ENCODE measurements at places on chromosomes 2 and 18.

DNA sequence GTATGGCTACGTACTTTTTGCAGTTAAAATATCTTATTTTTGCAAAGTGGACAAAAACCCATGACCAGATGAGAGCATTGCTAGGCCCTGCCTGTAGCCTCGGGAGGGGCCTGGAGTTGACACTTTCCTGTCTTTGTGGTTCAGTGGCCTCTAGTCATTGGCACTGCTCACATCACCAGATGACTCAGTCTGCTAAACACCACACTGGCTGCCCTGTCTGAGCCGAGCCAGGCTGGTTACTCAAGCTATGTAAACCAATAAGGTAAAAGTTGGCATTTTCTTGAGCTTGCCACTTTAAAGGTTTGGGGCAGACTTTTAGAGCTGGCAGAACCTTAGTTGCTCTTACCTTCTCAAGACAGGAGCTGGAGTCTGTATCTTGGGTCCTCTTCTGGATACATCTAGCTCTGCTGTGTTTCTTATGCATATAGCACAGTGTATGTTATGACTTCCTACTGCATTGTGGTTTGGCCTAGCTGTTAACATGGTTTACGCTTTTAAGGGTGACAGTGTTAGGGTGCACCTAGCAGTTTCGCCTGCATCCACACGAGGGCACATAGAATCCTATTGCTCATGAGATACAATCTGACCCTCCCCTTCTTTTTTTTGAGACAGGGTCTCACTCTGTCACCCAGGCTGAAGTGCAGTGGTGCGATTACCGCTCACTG, 76.4 kb downstream of the AP1S3 start:
- DNase-seq = no peak

- no peak for DNase-seq
Measured at GRCh38 chr2:227860221-227860641, 11.2 kb upstream of the DAW1 start.

DNA sequence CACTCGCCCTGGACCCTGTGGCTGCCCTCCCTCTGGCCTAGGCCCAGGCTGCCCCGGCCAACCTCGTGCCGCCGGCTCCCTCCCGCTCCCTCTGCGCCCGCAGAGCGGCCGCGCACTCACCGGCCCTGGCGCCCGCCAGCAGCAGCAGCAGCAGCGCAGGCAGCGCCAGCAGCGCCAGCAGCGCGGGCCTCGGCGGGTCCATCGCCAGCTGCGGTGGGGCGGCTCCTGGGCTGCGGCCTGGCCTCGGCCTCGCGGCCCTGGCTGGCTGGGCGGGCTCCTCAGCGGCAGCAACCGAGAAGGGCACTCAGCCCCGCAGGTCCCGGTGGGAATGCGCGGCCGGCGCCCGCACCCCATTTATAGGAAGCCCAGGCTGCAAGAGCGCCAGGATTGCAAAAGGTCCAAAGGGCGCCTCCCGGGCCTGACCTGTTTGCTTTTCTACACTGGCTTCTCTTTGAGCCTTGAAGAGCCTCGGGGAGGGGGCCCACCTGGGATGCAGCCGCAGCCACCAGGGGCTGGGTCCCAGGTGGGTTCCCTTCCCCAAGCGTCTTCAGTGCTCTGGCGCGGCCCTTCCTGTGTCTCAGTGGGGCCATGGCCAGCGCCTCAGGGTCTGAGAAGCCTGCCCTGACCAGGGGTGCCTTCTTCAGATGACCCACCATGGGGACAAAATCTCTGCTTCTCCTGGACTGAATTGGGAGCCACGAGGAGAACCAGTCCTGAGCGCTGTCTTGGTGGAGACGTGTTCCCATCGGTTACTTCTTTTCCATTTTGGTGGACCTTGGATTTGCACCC, at the start of gene APOB:
Gene APOB (minus strand): TSS at position 330 of the 789 bp plus-strand sequence. CDS start 128 bp downstream, at position 202.
- DNase-seq = no peak

- peak; percentile 6 for DNase-seq
Measured at GRCh38 chr2:197304556-197305011, 6.0 kb downstream of the ANKRD44 start.

GRCh38 chr2:172735582-172736423, at the start of gene RAPGEF4:
Gene RAPGEF4 (plus strand): TSS chr2:172735845. CDS start chr2:172735984, 139 bp downstream.
- peak; percentile 75 for DNase-seq

GRCh38 chr2:224416656-224417360, 14.9 kb upstream of the FAM124B start:
- no peak for DNase-seq

DNA sequence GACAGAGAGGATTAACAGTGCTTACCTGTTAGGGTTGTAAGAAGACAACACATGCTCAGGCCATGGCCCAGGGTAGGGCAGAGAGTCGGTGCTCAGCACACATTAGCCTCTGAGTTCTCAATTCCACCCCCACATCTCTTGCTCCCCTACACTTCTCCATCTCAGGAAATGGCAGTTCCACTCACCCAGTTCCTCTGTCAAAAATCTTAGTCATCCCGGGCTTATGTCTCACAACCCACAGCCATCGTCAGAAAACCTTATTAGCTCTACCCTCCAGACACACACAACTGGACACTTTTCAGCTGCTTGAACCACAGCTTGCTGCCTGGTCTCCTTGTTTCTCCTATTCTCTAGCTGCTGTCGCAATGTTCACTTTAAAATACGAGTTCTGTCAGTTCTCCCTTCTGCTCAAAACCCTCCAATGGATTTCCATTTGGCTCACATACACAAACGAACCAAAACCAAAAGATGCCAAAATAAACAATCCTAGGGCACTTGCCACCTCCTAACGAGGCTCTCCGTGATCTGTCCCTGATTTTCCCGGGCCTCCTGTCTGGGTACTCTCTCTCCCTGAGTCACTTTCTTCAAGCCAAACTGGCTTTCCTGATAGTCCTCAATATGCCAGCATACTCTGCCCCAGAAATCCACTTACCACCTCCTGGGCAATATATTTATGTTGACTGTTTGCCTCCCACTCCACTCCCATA, 89.7 kb downstream of the KCTD1 start:
- DNase-seq = no peak

DNA sequence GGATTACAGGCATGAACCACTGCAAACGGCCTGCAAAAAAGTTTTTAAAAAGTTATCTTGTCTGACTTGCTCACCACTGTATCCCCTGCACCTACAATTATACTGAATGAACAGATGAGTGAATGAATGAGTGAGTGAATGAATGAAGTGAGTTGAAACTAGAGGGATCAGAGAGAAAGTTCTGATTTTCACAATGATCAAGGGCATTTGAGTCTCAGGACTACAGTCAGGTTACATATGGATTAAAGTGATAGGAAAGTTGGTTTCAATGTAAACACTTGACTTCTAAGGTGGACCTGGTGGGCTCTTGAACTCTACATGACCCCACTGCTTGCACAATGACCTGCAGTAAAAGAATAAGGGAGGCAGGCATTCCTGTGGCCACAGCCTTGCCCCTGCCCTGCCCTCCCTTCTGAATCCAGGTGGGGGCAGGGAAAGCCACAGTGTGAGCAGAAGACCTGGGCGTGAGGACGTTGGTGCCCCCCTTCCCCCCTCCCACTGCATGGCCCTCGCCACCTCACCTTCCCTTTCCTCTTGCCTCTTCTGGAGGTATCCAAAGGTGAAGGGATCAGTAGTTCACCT, 10.7 kb downstream of the C2orf80 start:
- no peak for DNase-seq

DNA sequence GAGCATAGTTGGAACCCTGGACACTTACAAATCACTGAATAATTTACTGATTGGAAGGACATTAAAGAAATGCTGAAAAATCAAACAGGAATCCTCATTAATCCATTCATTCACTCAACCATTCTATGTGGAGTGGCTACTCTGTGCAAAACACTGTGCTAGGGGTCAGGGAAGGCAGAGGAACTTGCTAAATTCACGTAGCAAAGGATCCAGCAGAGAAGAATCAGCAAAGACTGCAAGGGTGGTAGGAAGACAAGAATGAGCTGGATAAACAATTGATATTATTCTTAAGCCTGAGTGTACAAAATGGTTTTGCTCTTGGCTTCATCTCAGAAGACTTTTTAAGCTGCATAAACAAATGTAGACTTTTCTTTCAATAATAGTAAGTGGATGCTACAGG, 164.3 kb upstream of the CAVIN2 start:
- DNase-seq = no peak

DNA sequence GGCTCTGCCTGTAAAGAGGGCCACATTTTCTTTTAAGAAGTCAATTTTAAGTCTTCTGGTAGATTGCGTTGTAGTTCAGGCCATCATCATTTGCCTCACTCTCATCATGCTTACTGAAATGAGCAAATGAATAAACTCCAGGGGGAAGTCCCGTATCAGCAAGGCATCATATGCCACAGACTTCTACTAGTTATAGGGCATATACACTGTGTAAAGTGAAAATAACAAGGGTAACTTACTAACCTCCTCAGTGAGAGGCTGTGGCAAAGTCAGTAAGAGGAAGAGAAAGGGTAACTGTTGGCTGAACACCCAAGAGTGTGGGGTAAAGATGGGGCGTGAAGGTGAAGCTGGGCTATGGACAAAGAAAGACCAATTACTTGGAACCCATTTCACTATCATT, 456.2 kb downstream of the SPAG16 start:
- DNase-seq = no peak

- DNase-seq = peak; percentile 13
Measured at GRCh38 chr18:5425721-5426120, 118.1 kb downstream of the EPB41L3 start.

DNA sequence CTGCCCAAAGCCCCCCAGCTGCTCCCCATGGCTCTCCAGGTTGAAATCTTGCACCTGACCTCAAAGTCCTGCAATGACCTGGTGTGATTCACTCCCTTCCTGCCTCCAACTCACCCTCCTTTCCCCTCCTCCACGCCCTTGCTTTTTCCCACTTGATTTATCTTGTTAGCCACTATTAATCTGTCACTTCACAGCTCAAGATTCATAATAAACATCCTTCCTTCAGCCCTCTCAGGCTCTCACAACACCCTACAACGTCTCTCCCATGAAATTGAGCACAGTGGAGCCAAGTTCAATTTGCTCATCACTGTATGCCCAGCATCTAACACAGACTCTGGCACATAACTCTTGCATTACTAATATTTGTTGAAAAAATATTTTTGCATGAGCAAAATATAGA, 85.6 kb upstream of the SLC35G4 start:
- DNase-seq = no peak

DNA sequence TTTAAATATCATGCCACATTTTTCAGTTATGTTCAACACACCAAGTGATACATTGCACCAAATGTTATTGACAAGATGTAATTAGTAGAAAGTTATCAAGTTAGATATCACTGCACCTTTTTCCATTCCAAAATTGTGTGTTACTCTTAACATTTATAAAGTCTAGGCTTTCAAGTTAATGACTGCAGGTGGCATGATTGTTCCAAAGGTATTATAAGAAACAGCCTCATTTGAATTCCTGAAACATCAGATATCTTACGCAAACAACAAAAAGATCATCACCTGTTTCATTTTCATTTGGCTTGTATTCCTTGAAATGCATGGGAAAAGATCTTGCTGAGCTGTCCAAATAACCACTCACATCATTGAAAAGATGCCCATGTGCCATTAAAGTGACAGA, 1528.2 kb upstream of the ZEB2 start:
- DNase-seq = no peak

Measured in NCI-H69 (cell line).